ENCODE measurements at places on chromosomes 1 and 21. TPM values are rescaled to one million over a fixed set of nuclear protein-coding genes. Genes with fewer than 3 reads are reported as not detected.

- H3K27me3 ChIP-seq = no peaks in the 10 kb centered on the region
- H3K36me3 ChIP-seq = no peaks in the 10 kb centered on the region
- no peak overlapping the region for H3K4me3 ChIP-seq
- H3K27ac ChIP-seq = no peak overlapping the region
These were observed 46.5 kb downstream of the MORN1 start for GRCh38 chr1:2344744-2345296.

- H3K27ac ChIP-seq = no peak overlapping the region
- no peak overlapping the region for H3K4me3 ChIP-seq
- H3K36me3 ChIP-seq = no peaks in the 10 kb centered on the region
- DNase-seq = no peak
- H3K4me1 ChIP-seq = no peaks in the 10 kb centered on the region
- peaks cover 13% of the 10 kb centered on the region for H3K27me3 ChIP-seq
These were observed 21.6 kb downstream of the ITGB2 start for GRCh38 chr21:44898851-44899767.

DNA sequence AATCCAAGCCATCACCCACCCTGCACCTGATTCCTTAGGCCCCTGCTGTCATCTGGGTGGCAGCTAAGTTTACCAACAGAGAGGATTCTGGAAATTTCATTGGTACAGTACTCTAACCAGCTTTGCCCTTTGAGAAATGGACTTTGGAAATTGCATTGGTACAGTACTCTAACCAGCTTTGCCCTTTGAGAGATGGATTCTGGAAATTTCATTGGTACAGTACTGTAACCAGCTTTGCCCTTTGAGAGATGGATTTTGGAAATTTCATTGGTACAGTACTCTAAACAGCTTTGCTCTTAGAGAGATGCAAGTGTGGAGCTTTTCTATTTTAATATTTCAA lies 42.5 kb downstream of the MAB21L3 start:
- H3K4me1 ChIP-seq = peaks cover 4% of the 10 kb centered on the region
- H3K4me3 ChIP-seq = no peak overlapping the region
- no peaks in the 10 kb centered on the region for H3K27me3 ChIP-seq
- H3K36me3 ChIP-seq = no peaks in the 10 kb centered on the region
- no peak overlapping the region for H3K27ac ChIP-seq

ZNHIT6 gene
- polyA plus RNA-seq = 10.1 TPM

AIRE gene
- polyA plus RNA-seq = not detected

DNA sequence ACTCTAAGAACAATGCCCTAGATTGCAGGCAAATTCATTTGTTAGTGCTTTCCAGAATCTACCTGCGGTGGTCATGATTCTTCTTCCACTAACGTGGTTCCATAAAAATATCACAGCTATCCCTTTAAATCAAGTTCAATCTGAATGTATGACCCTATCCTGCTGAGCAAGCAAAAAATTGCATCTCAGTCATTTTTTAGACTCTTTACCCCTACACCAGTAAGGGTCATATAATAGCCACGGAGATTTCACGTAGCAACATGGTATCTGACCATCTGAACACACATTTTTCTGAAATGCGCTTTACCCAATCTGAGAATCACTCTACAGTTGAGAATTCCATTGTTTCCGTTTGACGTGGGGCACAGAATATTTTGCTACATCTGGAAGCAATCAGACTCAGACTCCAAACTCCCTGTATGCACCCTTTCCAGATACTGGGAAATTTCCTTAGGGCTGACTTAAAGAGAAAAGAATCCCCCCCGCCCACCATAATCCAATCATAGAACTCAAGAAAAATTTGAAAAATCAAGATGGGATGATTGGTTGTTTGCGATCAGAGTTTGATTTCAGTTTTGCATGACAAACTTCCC lies 699.2 kb upstream of the ZP4 start:
- no peaks in the 10 kb centered on the region for H3K36me3 ChIP-seq
- no peaks in the 10 kb centered on the region for H3K27me3 ChIP-seq
- DNase-seq = no peak
- no peak overlapping the region for H3K4me3 ChIP-seq
- H3K4me1 ChIP-seq = no peaks in the 10 kb centered on the region
- H3K27ac ChIP-seq = peak overlapping the region; percentile 70

DNA sequence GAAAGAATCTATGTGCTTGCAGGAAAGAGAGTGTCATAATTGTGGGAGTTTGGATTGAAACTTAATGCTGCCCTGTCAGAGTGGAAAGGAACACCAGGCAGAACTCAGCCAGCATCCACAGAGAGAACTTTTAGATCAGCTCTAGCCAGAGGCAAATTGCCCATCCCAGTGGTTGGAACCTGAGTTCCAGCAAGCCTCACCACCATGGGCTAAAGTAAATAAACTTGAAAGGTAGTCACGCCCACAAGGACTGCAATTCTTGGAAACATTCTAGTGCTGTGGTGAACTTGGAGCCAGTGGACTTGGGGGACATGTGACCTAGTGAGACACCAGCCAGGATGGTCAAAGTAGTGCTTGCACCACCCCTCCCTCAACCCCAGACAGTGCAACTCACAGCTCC lies 571.6 kb downstream of the LRRIQ3 start:
- H3K27ac ChIP-seq = no peak overlapping the region
- H3K27me3 ChIP-seq = no peaks in the 10 kb centered on the region
- H3K4me3 ChIP-seq = no peak overlapping the region
- no peaks in the 10 kb centered on the region for H3K4me1 ChIP-seq
- DNase-seq = no peak
